ENCODE measurements at places on chromosomes 3 and 15.

DNA sequence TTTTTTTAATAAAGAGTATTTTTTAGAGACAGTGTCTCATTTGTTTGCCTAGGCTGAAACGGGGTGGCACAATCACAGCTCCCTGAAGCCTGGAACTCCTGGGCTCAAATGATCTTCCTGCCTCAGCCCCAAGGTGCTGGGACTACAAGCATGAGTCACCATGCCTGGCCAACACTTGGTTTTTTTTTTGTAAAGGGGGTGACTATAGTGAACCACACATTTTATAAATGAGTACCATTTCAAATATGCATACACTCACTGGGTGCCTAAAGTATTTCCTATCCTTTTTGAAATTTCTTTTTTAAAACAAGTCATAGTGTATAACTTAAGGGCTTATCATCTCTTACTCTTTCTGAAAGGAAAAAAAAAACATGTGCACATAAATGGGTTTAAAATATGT lies 325.2 kb upstream of the MEIS2 start:
- DNase-seq, result no peak

- no peak for DNase-seq
These were observed 53.3 kb downstream of the MEX3B start for GRCh38 chr15:81992523-81992922.

DNA sequence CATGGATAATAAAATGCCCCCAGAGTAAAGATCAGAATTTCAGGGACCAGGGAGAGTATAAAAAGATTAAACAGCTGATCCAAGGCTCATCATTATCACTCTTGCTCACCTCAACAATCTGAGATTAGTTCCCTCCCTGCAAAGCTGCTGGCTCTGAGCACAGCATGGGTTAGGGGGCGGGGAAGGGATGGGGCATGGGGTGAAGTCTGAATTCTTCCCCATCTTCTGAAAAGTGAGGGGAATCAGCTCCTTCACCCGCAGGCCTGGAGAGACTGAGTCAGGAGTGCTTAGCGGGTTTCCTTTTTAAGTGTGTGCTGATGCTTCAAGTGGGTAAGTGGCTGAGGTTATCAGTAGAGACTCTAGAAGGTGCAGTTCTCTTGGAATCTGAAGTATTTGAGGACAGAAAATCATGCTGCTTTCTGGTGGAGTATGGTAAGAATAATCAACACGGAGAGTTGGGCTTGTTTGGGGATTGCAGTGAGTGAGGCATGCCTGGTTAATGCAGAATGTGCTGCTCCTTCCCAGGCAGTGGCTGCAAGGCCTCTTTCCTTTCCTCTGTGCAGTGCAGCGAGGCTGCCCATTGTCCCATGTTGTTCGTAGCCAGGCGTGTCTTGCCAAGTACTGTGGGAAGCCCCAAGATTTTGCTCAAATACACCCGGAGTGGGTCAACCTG lies 59.2 kb upstream of the TRAK1 start:
- DNase-seq, result peak; percentile 25

- no peak for DNase-seq
These were observed 41.6 kb upstream of the DUSP7 start for GRCh38 chr3:52097851-52098507.

- DNase-seq, result no peak
These were observed 445.0 kb upstream of the TGFBR2 start for GRCh38 chr3:30161375-30161774.

- no peak for DNase-seq
These were observed 9.6 kb downstream of the NIPA1 start for GRCh38 chr15:22796079-22796478.

- peak; percentile 8 for DNase-seq
These were observed 23.6 kb downstream of the HEG1 start for GRCh38 chr3:125032100-125032643.

- DNase-seq, result peak; percentile 12
These were observed 31.8 kb upstream of the HES1 start for GRCh38 chr3:194103983-194104751.

DNA sequence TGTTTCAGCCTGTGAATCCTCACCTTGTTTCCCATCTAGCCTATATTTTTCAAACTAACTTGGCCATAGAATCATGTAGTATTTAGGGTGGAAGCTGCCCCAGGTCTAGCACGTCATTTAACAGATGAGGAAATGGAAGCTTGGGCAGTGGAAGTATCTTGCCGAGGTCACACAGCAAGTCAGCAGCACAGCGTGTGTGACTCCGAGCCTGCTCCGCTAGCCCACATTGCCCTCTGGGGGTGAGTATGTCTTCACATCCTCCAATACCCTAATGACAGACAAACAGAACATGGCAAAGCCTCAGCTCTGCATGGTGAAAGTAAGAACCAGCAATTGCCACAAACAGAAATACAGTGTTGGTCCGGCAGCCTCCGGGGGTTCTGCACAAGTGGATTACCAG lies 2.2 kb upstream of the CCR5 start:
- no peak for DNase-seq

DNA sequence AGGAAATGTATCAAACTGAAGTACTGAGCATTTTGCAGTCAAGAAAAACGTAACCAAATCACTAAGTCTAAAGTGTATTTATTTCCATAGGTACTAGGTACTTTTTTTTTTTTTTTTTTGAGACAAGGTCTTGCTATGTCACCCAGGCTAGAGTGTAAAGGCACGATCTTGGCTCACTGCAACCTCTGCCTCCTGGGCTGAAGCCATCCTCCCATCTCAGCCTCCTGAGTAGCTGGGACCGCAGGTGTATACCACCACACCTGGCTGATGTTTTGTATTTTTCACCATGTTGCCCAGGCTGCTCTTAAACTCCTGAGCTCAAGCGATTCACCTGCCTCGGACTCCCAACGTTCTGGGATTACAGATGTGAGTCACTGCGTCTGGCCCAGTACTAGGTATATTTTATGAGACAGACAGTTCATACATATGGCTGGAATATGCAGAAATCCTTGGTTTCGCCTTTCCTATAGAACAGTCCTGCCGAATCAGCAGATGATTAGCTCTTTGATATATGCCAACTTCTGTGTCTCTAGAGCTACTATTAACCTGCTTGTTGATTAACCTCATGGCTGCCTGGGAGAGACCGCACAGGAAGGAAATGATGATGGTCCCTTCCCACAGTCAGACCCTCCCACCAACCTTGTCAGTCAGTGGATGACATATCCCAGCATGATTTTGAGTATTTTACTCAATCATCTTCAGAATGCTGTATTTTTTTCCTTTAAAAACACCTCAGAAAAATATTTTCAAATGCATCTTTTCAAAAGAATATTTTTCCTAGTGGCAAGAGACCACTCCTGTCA lies 32.3 kb downstream of the TMOD3 start:
- no peak for DNase-seq

GRCh38 chr3:117735481-117736101 lies 1026.0 kb downstream of the TUSC7 start:
- peak; percentile 21 for DNase-seq

DNA sequence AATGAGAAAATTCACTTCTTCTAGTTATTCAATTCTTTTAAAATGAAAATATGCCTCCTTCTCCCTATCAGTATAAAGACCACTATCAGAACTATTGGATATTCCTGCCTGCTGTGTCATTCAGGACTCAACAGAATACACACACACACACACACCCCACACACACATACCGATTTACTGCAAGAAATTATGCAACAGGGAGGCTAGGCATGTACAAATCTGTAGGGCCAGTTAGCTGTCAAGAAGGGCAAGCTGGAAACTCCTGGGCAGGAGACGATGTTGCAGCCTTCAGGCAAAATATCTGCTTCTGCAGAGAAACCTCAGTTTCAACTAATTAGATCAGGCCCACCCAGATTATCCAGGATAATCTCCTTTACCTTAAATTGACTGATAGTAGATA lies 13.9 kb upstream of the RYR3 start:
- DNase-seq, result no peak

- DNase-seq, result no peak
These were observed 50.8 kb downstream of the CPN2 start for GRCh38 chr3:194300382-194300758.

DNA sequence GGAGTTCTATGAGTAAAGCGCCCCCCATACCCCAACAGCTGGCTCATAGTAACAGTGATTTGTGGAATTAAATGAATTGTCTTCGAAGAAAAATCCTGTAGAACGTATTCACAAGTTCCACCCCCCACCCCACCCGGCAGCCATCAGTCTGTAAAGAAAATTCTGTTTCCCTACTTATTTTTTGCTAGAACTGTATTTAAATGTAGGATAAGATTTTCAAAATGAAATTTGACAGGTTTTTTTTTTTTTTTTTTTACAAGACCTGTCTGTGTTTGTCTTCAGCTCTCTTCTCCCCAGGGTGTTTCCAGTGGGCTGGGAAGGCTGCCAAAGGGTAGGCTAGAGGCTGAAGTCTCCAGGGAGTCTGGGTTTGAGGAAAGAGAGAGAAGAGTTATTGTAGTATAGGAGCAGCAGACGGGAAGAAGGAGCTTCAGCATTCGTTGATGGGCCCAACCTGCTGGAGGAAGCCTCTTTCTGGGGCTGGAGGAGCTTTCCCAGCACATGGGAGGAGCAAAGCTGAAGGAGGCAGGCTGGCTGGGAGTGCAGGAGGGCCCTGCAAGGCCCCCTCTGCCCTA lies 130.6 kb upstream of the SEMA6D start:
- DNase-seq, result peak; percentile 16

- no peak for DNase-seq
These were observed 87.4 kb downstream of the ZIC4 start for GRCh38 chr3:147318900-147319299.

GRCh38 chr3:50817756-50818529 lies 143.2 kb downstream of the DOCK3 start:
- no peak for DNase-seq

- DNase-seq, result no peak
These were observed 1.5 kb downstream of the ZBED2 start for GRCh38 chr3:111593666-111594065.

GRCh38 chr15:27550635-27551034 lies 548.5 kb downstream of the OCA2 start:
- DNase-seq, result no peak

DNA sequence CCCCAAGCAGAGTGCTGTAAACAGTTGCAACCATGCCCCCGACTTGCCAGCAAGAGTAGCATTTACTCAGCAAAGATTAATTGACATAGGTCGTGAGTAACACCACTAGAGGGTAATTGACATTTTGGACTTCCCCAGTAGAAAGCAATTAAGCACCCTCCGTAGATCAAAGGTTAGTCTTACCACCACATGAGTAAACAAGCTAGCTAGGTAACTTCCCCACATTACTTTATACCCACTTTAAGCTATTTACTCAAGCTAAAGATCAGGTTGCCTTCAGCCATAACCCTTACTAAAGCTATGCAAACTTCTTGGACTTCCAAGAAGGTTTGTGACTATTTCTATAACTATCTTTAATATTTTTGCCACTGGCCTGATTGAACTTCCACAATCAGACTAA lies 1072.7 kb downstream of the OTOL1 start:
- no peak for DNase-seq

DNA sequence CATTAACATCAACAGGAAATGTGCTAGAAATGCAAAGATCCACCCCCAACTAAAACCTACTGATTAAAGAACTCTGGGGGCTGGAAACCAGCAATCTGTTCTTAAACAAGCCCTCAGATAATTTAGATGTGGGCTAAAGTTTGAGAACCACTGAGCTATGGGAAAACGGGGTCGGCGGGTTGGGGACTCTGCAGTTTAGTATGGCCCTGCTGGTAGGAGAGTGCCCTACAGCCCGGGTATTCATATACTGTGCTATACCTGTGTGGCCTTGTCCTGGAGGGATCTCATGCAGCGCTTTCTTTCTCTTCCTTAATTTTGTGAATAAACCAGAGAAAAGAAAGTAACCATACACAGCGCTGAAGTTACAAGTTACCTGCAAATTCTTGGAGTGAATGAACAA lies 189.7 kb upstream of the GBE1 start:
- DNase-seq, result no peak

- no peak for DNase-seq
These were observed 130.8 kb downstream of the VPS13C start for GRCh38 chr15:61929452-61929851.

GRCh38 chr15:40136470-40137302 lies 24.2 kb upstream of the BUB1B start:
- no peak for DNase-seq

DNA sequence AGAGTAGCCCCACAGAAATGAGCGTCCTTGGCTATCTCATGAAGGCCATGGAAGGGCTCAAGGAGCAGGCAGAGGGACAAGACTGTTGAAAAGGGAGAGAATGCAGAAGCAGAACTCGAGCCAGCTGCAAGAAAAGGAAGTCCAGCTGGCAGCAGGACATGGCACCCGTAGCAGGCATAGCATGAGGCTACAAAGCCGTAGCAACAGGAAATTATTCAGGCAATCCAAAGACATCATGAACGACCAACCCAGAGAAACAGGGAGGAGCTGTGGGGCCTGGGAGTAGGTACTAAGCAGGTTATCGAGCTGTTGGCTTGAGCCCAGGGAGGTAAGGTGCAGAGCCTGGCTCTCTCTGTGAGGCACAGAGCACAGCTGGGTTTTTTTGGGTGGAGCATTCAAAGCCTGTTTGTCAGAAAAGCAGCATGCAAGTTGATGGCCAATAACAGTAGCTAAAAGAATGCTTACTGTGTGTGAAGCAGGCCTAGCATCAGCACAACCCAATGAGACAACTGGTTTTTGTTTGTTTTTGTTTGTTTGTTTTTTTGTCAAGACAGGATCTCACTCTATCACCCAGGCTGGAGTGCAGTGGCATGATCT lies 144.0 kb upstream of the SMAD3 start:
- DNase-seq, result no peak

GRCh38 chr3:121758727-121759450 lies 9.3 kb upstream of the GOLGB1 start:
- DNase-seq, result no peak

DNA sequence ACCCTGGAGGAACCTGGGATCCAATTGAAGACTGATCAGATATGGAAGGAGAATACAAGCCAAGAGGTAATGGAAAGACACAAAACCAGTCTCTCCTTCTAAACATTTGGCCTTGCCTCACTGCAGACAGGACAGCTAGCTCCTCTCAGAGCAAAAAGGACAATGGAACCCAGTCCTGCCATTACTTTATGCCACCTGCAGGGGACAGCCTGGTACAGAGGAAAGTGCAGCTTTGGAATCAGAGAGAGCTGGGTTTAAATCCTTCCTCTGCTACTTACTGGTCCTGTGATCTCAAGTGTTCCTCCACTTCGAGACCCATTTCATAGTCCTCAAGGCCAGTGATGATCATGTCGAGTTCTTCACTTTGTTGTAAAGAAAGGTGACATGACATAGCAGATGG lies 159.4 kb upstream of the SMAD3 start:
- peak; percentile 26 for DNase-seq

GRCh38 chr3:180116658-180117057 lies 79.9 kb upstream of the PEX5L start:
- no peak for DNase-seq

DNA sequence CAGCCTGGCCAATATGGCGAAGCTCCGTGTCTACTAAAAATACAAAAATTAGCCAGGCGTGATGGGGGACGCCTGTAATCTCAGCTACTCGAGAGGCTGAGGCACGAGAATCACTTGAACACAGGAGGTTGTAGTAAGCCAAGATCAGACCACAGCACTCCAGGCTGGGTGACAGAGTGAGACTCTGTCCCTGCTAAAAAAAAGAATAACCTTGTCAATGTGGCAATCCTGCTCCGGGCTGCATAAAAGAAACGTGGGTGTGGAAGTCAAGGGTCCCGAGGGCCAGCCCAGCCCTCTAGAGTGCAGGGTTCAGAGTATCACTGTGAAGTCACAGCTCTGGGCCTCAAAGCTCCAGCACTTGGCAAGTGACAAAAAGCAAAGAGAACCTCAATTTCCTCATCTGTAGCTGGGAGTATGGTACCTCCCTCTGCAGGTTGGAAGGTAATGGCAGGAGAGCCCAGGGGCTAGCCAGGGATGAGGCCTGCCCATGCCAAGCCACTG lies 73.5 kb upstream of the IQSEC1 start:
- no peak for DNase-seq
